ENCODE measurements at places on chromosomes 1 and 21. TPM values are rescaled to one million over a fixed set of nuclear protein-coding genes. Genes with fewer than 3 reads are reported as not detected.

DNA sequence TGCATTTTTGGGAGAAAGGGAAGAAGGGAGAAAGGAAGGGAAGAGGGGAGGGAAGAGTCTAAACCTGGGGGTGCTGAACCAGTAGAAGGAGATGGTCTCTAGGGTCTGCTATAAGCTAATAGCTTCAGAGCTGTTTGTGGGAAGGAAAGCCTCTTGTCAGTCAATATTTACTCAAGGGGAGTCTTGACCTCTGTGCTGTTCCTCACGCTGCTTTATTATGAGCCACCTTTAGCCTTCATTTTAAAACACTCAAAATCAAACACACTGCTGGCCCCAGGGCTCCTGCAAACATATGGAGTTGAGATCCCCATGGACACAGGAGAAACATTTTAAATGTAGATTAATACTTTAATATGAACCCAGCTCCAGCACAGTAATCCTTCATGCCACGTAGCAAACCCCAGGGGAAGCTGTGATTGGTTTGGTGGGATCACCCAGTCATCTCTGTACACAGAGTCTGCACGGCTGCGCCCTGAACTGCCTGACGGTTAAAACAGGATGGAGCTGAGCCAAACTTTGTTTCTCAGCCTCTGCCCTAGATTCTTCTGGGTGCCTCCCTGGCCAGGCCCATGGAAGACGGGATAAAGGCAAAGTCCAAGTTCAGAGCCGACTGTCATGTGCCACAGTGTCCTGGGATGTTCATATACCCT is 40.2 kb upstream of the VWA5B1 start:
- DNase-seq: no peak

GRCh38 chr1:10941891-10942541 is 70.4 kb upstream of the TARDBP start:
- DNase-seq: peak; percentile 61

- no peak for DNase-seq
These were observed 11.2 kb upstream of the CLDN8 start for GRCh38 chr21:30227128-30227527.

DNA sequence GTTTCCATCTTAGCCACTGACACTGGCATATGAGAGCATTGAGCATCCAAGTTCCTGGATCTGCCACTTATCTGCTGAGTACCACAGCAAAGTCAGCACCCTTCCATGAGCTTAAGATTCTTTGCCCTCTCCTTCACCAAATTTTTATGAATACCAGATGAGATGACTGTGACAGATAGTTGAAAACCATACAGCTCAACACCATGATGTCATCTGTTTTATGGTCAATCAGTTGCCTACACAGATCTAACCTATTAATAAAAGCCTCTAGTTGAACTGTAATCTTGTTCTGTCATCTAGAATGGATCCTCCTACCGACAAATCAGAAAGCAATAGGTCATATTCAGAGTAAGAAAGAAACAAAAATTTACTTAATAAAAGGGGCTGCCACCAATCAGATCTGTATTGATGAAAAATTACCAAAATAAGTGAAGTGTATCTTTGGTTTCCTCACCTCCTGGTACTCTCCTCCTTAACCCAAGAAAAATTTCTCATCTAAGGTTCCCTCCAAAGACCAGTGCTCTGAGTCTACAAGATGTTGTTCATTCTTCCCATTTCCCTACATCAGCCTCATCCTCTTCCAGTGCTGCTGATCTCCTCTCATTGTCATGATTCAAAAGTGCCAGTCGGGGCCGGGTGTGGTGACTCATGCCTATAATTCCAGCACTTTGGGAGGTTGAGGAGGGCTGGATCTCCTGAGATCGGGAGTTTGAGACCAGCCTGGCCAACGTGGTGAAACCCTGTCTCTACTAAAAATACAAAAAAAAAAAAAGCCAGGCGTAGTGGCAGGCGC is 138.8 kb upstream of the CTTNBP2NL start:
- DNase-seq: no peak

DNA sequence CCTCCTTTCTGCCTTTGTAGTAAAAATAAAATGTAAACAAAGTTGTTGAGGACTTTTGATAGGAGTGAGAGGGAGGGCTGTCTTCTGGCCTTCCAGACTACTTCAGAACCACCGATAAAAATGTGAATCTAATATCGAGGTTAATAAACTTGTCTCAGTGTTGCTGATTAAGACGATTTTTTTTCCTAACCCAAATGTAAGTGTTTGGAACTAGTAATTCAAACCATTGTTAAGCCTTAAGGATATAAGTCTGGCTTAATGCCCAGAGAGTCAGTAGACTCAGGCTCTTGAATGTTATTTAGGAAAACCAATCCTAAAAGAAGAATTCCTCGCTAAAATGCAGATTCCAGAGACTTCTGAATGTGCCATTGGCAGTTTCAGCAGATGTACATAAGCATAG is 356.9 kb downstream of the SIPA1L2 start:
- DNase-seq: no peak

DNA sequence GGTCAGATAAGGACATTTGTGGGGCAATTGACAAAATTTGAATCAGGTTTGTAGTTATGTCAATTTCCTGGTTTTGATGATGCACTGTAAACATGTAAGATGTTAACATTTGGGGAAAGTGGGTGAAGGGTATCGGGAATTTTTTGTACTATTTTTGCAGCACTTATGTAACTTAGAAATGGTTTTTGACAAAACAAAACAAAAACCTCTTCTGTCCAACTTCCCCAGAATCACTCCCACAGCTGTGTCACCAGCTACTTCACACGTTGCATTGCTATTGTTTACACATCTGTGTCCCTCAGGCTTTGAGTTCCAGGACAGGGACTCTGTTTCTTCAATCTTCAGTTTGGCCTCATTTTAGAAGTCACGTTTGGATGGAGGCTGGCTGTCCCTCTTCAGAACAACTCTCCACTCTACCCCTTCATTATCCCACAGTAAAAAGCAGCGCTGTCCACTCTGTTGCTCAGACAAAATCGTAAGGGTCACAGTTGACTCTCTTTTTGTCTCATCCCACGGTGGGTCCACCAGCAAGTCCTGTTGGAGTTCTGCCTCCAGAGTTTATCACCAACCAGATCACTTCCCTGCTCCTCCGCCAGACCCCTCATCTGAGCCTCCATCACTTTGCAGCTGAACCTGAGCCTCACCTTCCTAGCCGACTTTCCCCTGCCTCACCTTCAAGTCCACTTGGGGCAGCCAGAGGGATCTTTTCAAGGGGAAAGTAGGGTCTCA is 63.2 kb downstream of the NENF start:
- DNase-seq: no peak

- DNase-seq: no peak
These were observed 17.3 kb downstream of the OTUD7B start for GRCh38 chr1:149993181-149993580.

The BGLAP gene
- total RNA-seq: 2.2 TPM

The CELA3B gene
- not detected for total RNA-seq

The NEGR1 gene
- not detected for total RNA-seq

All from activated naive CD8-positive, alpha-beta T cell treated with anti-CD3 and anti-CD28 coated beads for 36 hours (primary cell).